ENCODE measurements at places on chromosomes 5 and 9.

- no peak for DNase-seq
These were observed 245.3 kb downstream of the ENC1 start for GRCh38 chr5:74394916-74395880.

GRCh38 chr5:41924872-41925554 is at the start of gene FBXO4:
FBXO4 (plus strand) TSS chr5:41925281; CDS start chr5:41925310, 29 bp downstream.
- DNase-seq = peak; percentile 66

- no peak for DNase-seq
These were observed 619.9 kb downstream of the PTPRD start for GRCh38 chr9:9992936-9993335.

DNA sequence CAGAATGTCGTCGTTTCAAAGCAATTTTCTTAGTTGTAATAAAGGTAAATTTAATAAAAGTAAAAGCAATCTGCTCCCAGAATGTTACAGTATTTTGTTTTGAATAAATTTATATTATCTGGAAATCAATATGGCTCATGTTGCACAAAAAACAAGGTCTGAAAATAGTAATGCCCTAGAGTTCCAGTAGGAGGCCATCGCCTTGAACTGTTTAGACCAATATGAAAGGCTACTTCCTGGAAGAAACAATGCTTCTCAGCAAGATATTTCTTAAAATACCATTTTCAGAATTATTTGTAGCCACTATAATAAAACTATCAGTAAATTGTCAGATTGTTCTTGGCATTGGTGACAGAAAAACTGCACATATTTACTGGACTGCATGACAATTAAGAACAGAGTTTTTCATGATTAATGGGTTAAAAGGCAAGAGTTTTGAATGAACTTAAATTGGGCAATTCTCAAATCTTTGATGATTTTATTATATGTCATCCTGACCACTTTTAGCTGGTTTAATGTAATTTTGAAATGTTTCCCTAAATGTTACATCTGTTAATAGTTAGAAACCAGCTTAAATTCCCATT is 153.2 kb downstream of the COMMD10 start:
- no peak for DNase-seq

DNA sequence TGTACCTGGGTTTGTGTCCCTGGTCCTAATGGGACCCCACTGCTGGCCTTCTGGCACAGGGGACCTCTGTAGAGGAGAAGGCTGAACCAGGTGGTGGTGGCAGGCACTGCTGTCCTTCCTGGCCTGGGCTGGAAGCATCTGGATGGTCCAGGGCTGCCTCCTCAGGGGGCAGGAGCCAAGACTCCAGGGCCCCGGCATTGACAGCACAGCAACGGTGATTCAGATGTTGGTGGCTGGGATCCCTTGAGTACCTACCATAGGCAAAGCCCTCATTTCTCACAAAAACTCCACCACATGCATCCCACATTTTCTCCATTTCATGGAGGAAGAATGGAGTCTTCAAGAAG is 15.0 kb downstream of the FGD3 start:
- no peak for DNase-seq

DNA sequence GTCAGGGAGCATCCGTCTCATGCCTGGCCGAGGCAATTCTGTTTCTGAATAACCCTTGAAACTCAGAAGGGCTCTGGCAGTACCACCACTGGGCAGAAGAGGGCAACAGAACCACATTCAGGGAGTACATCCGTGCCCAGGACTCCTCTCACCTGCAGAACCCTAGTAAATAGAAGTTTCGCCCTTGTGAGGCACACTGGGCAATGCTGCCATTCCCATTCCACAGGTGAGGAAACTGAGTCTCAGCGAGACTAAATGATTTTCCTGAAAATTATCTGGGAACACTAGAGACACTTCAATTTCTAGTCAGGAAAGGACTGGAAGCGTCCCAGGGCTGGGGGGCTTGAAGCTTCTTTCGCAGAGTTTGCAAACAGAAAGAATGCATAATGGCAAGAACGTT is 74.7 kb downstream of the FGF1 start:
- peak; percentile 18 for DNase-seq

DNA sequence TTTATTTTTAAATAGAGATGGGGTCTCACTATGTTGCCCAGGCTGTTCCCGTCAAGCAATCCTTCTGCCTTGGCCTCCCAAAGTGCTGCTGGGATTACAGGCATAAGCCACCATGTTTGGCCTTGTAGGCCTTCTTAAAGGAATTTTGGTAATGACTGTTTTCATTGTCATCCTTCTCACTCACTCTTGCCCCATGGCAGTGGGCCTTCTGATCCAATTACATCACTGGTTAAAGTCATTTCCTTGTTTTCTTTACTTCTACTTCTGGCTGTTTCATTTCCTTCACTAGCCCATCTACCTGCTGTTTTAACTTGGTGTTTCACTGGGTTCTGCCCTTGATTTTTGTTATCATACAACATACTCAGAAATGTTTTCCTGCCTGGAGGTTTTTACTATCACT is 20.1 kb upstream of the NIM1K start:
- DNase-seq = no peak

- no peak for DNase-seq
These were observed 467.3 kb upstream of the FTMT start for GRCh38 chr5:121384359-121384758.

- no peak for DNase-seq
These were observed 30.7 kb downstream of the SPIN1 start for GRCh38 chr9:88418715-88419540.

- DNase-seq = no peak
These were observed 263.4 kb downstream of the GRIA1 start for GRCh38 chr5:153753645-153754432.

- DNase-seq = no peak
These were observed 140.4 kb downstream of the GABBR2 start for GRCh38 chr9:98568234-98568908.

- no peak for DNase-seq
These were observed 251.6 kb downstream of the KIAA0825 start for GRCh38 chr5:94366811-94367210.

DNA sequence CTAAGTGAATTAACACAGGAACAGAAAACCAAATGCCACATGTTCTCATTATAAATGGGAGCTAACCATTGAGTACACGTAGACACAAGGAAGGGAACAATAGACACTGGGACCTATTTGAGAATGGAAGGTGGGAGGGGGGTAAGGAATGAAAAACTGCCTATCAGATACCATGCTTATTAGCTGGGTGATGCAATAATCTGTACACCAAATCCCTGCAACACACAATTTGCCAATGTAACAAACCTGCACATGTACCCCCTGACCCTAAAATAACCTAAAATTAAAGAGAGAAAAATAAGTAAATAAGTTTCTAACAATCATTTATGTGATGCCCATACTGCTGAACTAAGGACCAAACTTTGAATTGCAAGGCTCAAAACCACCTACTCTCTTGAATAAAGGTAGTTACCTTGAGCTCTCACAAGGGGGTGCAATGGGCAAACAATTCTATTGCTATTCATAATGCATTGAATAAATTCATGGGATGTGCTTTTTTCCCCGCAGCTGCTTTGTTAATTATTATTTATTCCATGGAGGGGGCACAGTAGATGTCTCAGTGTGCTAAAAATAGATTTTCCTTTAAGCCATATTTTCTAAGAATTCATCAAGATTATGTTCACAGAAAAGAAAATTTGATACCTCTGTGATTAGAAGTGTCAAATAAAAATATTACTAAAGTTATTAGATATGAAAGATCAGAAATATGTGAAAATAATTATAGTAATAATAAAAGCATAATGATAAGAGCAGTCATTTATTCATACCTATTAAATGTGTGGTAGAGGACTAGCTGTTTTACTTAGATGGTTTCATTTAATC is 76.2 kb upstream of the PTPN3 start:
- DNase-seq = no peak

- DNase-seq = no peak
These were observed 43.1 kb downstream of the LHX2 start for GRCh38 chr9:124054582-124055227.

DNA sequence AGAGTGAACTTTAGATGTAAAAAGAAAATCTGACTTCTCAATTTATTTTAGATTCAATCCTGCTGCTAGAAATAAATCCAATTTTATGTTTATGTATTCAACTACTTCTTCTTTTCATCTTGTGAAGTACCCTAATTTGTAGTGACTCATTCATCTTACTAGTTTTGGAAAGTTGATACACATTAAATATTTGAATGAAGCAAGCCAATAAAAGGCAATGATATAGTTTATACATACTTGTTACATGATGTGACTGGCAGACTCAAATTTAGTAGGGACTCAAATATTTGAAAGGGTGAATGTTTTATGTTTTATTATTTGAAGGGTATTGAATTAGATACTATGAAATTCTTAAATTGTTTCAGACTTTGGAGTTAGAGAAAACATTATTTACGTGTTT is 34.7 kb downstream of the CSNK1G3 start:
- DNase-seq = no peak

DNA sequence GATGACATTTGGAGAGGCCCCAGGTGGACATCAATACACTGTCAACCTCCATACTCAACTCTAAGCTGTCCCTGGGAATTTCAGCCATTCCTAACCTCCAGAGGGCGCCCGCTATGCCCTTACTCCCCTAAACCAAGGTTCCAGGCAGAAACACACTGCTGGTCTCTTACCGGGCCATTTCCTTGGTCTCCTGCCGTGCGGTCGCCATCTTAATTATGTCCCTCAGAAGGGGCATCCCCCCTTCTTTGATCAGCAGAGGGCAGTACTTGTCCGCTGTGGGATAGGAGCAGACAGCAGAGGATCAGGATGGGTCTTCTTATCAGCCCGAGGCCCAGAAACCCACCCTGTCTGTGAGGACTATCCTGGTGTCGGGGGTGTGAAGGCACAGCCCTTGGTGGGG is 9.3 kb upstream of the ZDHHC12 start:
- peak; percentile 20 for DNase-seq

GRCh38 chr5:1484730-1485578 is 38.8 kb downstream of the LPCAT1 start:
- DNase-seq = no peak

- no peak for DNase-seq
These were observed 11.4 kb upstream of the GRPEL2 start for GRCh38 chr5:149333711-149334443.

GRCh38 chr9:21901546-21901945 is 92.6 kb downstream of the CDKN2A start:
- DNase-seq = no peak

DNA sequence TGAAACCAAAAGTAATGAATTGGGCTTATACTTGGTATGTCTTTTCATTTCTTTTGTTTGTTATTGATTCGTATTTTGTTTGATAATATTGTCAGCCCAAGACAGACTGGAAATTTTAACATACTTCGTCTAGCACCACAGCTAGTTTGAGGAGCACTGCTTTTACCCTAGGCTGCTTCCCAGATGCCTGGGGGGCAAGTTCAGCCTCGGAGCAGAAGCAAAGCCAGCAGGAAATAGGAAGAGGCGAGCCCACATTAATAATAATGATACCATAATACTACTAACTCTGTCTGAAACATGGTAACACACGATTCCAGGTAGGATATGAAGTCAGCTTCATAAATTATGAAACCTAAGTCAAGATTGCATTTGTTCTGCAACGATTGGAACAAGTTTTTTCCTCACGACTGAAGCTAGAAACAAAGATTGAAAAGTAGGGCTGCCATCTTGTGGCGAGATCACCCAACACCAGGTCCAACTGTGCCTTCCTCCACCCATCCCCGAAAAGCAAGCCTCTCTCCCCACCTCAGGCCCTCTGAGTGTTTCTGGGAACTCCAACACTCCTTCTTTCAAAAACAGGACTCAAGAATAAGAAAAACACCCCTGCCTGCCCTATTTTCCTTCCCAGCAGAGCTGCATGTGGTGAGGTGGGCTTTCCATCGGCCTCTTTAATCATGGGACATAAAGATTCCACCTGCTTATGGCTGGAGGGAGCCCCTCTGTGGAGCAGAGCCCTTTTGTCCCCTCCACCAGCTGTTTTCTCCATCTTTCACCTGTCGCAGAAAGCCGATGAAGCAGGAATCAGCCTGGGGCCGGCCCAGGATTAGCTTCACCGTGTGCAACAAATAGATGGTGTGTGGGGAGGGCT is 236.4 kb downstream of the CAAP1 start:
- DNase-seq = no peak

DNA sequence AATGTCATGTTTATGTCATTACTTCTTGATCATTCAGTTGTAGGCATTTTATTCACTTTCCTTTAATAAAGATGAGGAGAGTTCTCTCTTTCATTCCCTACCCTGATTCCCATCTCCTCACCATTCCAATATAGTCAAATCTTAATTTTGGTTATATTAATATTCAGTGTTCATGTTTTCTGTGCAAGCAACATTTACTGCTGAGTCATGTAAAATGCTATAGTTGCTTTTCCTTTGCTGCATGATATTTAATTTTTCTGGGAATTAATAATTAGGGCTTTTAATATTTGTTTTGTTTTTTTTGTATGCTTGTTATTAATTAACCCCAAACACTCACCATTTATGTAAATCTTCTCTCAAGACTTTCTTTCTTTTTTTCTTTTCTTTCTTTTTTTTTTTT is 18.5 kb downstream of the POU4F3 start:
- no peak for DNase-seq

GRCh38 chr9:24487250-24487861 is 58.3 kb downstream of the IZUMO3 start:
- no peak for DNase-seq

- DNase-seq = no peak
These were observed 471.0 kb downstream of the KDM4C start for GRCh38 chr9:7228726-7229125.

DNA sequence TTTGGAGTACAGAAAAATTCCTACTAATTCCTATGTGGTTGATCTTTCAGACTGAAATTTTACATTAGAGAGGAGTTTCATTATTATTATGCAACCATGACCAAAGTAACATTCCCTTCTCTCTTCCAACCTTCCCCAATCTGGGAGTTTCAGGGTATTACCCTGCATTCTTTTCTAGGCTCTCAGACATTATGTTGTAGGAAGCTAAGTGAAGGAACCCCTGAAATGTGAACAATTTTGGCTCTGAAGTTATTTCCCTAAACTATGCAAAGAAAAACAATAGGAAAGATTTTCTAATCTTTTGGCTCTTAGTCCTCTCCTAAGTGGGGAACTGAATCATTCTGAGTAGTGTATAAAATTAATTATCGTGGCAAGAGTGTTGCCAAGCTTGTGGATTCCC is 63.3 kb upstream of the ZFAND5 start:
- no peak for DNase-seq

DNA sequence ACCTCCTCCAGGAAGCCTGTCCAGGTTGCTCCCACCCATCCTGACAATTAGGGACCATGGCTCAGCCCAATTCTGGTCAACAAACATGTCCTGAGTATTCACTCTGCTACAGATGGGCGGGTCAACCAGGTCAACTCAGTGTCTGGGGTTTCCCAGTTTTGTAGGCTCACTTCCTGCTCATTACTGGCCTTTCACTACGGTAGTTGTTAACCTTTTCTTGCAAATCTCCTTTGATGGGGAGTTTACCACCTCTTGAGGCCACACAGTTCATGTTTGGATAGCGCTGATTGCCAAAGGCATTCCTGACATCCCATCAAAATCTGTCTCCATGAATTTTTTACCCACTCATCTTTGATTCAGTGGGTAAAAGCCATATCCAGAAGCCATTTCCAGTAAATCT is 13.8 kb downstream of the TMEM8B start:
- no peak for DNase-seq

- no peak for DNase-seq
These were observed 273.3 kb upstream of the ANKRD55 start for GRCh38 chr5:56506211-56506965.

- no peak for DNase-seq
These were observed 22.4 kb upstream of the PPP2CA start for GRCh38 chr5:134248256-134248655.

GRCh38 chr9:37281541-37281940 is 141.0 kb upstream of the GRHPR start:
- no peak for DNase-seq

GRCh38 chr5:73189871-73190376 is 16.9 kb downstream of the TMEM174 start:
- DNase-seq = no peak

All from substantia nigra (tissue), 51 donors.